ENCODE measurements at places on chromosomes 1 and 21.

DNA sequence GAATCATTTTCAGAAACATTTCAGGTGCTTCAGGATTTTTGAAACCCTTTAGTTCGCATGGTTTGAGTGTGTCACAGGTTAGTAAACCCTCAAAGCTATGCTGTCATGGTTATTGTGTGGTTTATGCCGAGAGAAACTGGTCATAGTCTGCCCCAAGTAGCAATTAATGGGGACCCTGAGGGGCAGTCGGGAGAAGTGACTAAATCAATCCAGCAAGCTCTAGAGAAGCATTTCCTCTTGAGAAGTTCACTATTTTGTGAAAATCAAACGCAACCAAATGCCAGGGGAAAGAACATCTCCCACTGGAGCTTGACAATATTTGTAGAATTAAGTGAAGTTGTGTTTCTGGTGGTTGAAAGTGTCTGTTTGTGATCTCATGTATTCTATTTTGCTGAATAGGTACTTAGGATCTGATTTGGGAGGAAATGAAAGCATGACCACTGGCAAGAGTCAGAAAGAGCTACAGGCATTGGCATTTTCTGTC lies 63.0 kb upstream of the BACH1 start:
- no peak for DNase-seq

- no peak for DNase-seq
These were observed 80.3 kb upstream of the PGBD5 start for GRCh38 chr1:230506451-230506850.

GRCh38 chr1:46543761-46544560 lies 7.5 kb downstream of the KNCN start:
- DNase-seq, result no peak

GRCh38 chr1:1366699-1367066 lies 8.3 kb downstream of the AURKAIP1 start:
- DNase-seq, result no peak

DNA sequence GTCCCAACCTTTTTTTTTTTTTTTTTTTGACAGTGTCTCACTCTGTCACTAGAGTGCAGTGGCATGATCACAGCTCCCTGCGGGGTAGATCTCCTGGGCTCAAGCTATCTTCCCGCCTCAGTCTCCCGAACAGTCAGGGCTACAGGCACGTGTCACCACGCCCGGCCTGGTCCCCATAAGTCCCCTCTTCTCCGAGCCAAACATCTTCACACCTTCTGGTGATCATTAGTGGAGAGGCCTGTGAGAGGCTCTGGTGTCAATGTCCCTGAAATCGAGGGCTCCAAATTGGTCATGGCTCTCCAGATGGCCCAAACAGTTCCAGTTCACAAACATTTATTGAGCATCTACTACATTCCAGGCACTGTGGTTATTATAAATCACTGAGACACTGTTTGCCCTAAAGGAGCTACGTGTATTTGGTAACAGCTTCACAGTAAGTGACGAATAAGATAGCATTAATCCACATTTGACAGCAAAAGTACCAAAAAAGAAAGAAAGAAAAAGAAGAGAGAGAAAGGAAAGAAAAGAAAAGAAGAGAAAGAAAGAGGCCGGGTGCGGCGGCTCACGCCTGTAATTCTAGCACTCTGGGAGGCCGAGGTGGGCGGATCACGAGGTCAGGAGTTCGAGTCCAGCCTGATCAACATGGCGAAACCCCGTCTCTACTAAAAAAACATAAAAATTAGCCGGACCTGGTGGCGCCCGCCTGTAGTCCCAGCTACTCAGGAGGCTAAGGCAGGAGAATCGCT lies 867 bp upstream of the TIMM17A start:
- DNase-seq, result no peak

GRCh38 chr1:51644533-51645197 lies 27.8 kb downstream of the OSBPL9 start:
- DNase-seq, result no peak

- no peak for DNase-seq
These were observed 25.3 kb downstream of the SLC27A3 start for GRCh38 chr1:153800516-153800915.

GRCh38 chr1:240496356-240496755 lies 115.6 kb downstream of the GREM2 start:
- no peak for DNase-seq

DNA sequence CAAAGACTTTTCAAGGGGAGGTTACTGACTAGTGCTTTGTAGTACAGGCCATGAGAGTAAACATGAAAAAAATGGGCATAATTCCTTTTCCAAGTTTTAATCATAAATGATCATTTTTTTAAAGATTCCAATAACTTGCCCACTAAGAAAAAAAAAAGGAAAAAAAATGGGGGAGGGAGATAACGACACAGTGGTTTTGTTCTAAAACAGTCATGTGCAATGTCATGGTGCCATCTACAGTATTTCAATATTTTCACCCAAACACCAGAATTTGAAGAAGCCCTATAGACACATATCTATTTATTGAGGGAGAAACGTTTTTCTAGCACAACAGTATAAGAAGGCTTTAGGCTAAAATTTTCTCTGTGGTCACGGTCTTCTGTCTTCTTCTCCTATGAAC lies 250.2 kb downstream of the LTN1 start:
- DNase-seq, result no peak

DNA sequence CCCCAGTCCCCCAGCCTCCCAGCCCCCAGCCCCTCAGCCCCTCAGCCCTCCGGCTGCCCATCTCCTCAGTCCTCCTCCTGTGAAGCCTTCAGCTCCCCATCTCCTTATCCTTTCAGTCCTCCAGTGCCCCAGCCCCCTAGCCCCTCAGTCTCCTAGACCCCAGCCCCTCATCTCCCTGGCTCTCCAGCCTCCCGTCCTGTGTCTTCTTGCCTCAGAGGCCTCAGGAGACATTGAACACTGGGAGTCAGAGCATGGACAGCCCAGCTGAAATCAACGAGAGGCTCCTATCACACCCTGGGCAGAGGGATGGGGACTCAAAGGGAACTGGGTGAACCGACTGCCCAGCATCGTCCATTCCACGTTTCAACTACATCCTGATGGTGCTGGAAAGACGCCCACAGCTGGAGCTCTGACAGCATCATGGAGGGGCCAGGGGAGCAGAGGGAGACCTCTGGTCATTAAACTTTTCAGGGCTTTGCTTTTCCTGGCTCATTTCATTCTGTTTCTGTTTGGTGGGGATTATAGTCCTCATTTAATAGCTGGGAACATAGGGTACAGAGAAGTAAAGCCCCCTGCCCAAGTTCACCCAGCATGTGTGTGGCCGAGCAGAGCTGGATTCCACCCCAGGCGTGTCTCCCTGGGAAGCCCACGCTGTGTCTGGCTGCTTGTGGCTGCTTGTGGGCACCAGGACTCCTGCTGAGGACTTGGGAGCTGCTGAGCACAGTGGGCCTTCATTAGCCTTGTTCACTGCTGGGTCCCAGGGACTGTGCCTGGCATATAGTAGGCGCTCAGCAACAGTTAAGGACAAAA lies 396.7 kb downstream of the PTPRU start:
- no peak for DNase-seq

GRCh38 chr1:28329395-28330153 lies 734 bp downstream of the MED18 start:
- peak; percentile 37 for DNase-seq

DNA sequence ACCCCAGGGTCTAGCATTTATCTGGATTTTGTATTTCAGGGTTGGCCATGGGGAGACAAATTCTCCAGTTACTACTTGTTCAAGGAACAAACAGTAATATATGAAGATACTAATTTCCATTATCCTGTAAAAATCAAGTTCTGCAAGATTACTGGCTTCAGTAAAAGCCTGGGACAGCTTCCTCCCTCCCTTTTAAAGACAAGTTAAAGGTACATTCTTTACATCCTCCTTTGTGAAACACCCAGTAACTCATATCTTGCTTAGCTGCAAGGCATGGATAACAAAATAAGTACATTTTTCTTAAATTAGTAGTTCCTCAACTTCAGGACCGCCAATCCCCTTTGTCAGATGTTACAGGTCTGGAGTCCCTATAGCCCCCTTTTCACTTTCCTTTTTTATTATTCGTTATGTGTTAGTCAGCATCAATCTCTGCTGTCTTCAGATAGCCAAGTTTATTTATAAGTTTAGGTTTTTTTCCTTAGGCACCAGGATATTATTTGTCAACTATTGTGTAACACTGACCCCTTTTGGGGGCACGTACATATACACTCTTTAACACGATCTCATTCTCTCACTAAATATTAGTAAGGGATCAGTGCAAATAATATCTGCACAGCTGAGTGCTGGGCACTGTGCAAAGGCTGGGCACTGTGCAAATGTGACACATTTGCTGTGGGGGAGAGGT lies 9.8 kb downstream of the ERRFI1 start:
- no peak for DNase-seq

DNA sequence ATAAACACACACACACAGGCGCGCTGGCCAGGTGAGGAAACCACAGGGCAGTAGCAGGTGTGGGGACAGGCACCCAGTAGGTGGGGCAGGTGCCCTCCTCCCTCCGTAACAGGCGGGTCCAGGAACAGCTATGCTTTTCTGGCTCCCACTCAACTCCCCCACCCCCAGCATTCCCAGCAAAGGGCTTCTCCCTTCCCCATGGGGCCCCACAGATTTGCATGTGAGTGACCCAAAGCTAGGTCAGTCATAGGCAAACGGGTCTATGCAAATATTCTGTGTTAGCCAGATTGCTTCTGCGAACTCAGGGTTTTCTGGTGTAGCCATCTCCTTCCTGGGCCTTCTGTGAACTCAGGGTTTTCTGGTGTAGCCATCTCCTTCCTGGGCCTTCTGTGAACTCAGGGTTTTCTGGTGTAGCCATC lies 114.2 kb downstream of the SIK1 start:
- DNase-seq, result no peak

- DNase-seq, result no peak
These were observed 120.7 kb downstream of the SMYD2 start for GRCh38 chr1:214401666-214402065.

DNA sequence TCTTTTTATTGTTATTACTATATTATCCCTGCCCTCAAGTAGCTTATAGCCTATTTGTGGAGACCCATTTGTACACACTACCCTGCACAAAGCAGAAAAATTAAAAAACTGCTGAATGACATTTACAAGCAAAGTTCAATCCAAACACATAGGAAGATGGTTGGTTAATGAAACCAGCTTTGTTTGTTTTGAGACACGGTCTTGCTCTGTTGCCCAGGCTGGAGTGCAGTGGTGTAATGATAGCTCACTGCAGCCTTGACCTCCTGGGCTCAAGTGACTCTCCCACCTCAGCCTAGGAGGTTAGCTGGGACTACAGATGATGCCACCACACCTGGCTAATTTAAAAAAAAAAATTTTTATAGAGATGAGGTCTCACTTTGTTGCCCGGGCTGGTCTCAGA lies 31.6 kb downstream of the TGFB2 start:
- no peak for DNase-seq

DNA sequence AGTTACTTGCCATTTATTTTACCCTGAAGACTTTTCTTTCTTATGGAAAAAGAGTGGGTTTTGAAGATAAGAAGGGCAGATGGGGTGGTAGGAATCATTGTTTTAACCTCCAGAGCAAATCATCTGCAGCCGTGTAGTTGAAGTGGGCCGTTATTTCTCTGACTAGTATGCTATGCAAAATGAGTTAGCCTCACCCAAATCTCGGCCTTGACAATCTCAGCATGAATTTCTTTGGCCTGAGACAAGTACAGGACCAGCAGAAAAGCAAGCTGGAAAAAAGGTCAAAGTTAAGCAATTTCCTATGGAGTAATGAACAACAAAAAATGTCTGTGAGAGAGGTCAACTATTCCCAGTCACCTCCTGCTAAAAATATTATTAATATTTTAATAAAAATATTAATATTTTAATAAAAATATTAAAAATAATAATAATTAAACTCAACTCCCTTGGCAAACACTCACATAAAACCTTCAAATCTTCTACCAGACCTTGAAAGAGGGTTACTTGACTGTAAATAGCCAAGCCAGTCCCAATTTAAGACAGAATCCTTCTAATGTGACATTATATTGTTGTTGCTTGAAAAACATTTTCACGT lies 6.8 kb upstream of the TEKT2 start:
- DNase-seq, result no peak

GRCh38 chr1:117605164-117605773 lies 579 bp upstream of the TENT5C start:
- DNase-seq, result no peak

- DNase-seq, result no peak
These were observed 20.3 kb downstream of the TNNT2 start for GRCh38 chr1:201357211-201357610.

GRCh38 chr1:160618763-160619274 lies 28.0 kb downstream of the SLAMF1 start:
- DNase-seq, result no peak

DNA sequence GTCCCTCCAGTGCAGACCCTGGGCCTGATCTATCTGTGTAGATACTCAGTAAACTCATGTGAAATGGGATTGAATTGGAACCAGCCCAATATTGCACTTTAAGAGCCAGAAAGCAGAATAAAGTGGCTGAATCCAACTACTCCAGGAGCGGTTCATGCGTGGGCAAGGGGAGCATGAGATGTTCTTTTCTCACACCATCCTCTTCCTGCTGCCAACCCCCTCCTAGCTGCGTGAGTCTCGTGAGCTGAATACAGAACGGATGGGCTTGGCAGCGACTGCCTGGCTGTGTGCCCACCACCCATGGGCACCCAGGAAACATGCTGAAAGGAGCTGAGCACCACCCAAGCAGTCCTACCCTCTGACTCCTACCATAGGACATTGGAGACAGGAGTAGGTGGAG lies 128.3 kb downstream of the ELAVL4 start:
- DNase-seq, result no peak

DNA sequence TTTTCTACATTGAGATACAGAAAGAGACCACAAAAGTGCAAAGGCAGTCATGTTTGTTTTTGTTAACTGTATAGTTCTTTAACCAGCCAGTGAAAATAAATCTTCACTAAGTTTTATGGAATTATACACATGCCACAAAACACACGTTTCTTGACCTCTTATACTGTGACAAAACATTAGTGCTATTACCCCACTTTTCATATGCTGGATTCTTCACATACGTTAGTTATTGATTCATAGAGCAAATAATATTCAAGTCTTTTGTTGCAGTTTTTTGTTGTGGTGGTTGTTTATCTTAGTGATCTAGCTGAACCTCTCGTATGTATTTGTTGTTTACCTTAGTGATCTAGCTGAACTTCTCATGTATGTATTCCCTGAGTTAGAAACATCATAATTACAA lies 28.0 kb downstream of the LYPLAL1 start:
- no peak for DNase-seq

GRCh38 chr1:180501865-180502360 lies 464 bp downstream of the ACBD6 start:
- DNase-seq, result peak; percentile 16

- no peak for DNase-seq
These were observed 125.7 kb upstream of the L1TD1 start for GRCh38 chr1:62068978-62069377.

DNA sequence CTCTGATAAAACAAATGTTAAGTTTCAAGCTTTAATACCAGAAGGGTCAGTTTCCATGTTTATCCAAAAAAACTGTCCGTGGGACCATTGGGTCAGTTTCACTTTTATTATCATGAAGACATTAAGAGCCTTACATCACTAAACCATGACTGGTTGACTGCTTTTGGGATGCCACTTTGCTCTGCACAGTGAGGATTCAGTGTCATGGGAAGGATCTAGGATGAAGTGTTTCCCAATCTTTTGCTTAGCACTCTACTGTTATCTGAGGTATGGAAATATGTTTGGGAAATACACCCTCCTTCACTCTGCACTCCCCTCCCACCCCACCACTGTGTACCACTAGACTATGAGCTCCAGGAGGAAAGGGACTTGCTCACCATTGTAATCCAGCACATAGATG lies 16.3 kb downstream of the RPS6KC1 start:
- no peak for DNase-seq

All from T-helper 17 cell (primary cell).